ENCODE measurements at places on chromosomes 16 and 17.

DNA sequence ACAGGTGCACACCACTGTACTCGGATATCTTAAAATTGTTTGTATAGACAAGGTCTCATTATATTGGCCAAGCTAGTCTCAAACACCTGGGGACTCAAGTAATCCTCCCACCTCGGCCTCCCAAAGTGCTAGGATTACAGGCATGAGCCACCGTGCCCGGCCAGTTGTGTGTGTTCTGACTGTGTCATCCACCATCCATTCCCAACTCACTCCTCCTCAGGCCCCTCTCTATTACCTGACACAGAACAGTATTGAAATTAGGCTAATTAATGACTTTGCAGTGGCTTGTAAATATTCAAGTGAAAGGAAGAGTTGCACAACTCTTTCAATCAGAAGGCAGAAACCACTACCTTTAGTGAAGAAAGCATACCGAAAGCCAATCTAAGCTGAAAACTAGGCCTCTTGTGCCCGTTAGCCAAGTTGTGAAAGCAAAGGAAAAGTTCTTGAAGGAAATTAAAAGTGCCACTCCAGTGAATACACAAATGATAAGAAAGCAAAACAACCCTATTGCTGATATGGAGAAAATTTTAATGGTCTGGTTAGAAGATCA, 28.7 kb downstream of the GOSR1 start:
- no peak for DNase-seq

DNA sequence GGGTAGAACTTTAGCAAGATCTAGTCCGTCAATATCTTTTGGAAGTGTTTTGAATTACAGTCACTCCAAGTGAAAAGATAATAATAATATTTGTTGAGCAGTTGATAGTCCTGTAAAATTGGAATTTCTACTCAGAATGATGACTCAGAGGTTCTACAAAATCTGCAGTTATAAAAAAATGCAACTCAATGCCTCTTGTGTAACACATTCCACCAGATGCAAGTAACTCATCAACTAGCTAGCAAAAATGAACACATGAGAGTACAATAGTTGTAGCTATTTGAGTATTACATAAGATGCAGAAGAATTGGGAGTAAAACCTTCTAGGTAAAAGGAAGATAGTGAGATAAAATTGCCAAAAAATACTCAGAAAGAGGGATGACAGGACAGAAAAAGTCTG, 177.2 kb downstream of the CDH8 start:
- no peak for DNase-seq

DNA sequence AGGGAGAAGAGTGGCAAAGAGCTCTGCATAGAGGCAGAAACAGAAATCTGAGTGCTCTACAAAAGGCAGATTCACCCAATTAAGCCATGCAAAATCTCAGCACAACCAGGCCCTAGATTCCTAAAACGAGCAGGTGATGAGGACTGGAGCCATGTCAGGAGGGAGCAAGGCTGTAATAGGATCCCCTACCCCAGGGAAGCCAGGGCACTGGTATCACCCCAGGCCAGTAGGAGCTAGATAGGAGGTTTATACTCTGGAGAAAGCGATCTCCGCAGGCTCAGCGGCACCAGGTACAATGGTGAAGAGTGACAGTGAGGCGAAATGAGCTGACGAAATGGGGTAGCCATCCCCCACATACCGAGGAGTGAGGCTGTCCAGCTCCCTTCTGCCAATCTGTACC, 171.5 kb downstream of the PARN start:
- DNase-seq = no peak

GRCh38 chr17:4163951-4164350, 21.0 kb downstream of the CYB5D2 start:
- no peak for DNase-seq

DNA sequence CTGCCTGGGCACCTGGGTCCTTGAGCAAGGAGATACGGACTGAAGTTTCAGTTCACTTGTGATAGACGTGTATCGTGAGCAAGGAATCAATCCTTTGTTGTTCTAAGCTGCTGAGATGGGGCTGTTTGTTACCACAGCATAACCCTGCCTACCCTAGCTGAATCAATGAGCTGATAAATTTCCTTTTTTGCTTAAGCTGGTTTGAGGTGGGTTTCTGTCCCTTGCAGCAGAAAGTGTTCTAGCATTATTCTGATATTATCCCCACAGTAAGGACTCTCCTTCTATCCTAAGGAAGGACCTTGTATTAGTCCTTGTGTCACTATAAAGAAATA, 51.5 kb downstream of the IL21R start:
- no peak for DNase-seq

DNA sequence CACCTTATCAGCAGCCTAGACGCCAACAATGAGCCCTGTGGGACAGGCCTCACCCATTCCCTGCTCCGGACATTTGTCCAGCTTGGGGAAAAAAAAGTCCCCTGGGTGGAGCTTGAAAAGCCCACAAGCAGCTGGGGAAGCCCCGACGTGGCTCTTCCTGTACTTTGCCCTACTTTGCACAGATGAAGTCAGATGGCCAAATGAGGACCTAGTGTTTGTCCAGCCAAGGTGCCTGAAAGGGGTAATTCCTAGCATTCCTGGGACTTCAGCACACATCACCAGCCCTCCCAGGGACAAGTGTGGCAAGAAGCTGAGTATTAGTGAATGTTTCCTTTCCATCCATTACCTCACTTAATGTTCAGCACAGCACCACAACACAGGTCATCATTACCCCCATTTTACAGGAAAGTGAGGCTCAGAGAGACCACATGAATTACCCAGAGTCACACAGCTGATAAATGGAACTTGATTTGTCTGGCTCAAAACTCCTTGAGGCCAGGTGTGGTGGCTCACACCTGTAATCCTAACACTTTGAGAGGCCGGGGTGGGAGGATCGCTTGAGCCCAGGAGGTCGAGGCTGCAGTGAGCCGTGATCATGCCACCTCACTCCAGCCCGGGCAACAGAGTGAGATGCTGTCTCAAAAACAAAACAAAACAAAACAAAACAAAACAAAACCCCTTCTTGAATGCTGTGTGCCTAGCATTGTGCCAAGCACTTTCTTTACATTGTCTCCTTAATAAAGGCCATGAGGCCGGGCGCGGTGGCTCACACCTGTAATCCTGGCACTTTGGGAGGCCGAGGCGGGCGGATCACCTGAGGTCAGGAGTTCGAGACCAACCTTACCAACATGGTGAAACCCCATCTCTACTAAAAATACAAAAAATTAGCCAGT, 19.9 kb upstream of the PLLP start:
- DNase-seq = peak; percentile 36

DNA sequence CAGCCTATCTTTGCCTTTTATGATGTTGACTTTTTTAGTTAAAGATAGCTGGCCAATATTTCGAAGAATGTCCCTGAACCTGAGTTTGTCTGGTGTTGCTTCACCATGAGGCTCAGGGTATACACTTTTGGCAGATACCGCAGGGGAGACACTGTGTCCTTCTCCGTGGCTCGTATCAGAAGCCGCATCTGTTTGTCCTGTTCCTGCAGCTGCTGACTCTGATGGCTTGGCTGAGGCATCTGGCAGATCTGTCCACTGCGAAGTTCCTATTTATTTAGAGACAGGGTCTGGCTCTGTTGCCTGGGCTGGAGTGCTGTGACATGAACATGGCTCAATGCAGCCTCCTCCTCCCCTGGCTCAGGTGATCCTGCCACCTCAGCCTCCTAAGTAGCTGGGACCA, 93.5 kb downstream of the CRISPLD2 start:
- DNase-seq = no peak

- DNase-seq = no peak
Observed at GRCh38 chr16:88843256-88843655, 13.5 kb downstream of the GALNS start.

GRCh38 chr16:21159281-21159951, 942 bp downstream of the LDAF1 start:
- peak; percentile 89 for DNase-seq

DNA sequence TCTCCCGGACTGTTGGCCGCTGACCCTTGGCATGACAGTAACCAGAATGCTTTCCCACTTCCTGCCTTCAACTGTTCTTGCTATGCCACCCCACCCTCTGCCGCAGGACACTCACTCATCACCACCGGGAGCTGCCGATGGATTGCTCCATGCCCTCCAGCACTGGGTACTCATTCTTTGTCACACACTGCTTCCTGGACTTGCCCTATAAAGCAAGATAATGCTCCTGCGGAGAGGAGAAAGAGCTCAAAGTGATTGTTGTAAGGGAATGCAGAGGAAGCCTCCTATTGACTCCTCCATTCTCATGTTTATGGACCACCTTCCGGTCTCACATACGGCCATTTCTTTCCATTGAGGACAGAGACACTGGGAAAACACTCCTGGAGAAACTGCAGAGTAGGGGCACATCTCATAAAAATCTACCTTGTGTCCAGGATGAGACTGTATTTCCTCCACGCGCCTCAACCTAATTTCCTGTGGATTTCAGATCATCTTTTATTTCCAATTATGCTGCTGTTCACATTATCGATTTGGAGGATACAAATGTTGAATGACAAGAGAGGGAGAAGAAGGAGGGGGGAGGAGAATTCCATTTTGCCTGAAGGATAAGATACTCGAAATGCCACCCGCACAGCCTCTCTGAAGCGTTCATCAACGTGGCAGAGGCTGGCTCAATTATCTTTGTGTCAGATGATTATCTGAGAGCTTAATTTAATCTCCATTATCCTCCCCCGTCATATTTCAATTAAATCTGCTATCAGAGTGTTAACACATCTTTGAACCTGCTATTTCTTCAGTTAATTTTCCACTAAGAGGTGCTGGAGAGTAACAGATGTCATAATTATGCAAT, 486.1 kb upstream of the SALL1 start:
- no peak for DNase-seq

- peak; percentile 41 for DNase-seq
Observed at GRCh38 chr16:10616756-10617640, 36.6 kb upstream of the EMP2 start.

- DNase-seq = peak; percentile 77
Observed at GRCh38 chr16:54284319-54284930, 2.2 kb downstream of the IRX3 start.

GRCh38 chr17:77420804-77421629, 280.2 kb downstream of the SEC14L1 start:
- peak; percentile 92 for DNase-seq

- peak; percentile 76 for DNase-seq
Observed at GRCh38 chr17:2084766-2085647, 30.1 kb downstream of the HIC1 start.

- DNase-seq = no peak
Observed at GRCh38 chr16:30619202-30619601, 9.0 kb upstream of the ZNF689 start.

GRCh38 chr16:31513126-31513525, 4.9 kb upstream of the RUSF1 start:
- DNase-seq = no peak

DNA sequence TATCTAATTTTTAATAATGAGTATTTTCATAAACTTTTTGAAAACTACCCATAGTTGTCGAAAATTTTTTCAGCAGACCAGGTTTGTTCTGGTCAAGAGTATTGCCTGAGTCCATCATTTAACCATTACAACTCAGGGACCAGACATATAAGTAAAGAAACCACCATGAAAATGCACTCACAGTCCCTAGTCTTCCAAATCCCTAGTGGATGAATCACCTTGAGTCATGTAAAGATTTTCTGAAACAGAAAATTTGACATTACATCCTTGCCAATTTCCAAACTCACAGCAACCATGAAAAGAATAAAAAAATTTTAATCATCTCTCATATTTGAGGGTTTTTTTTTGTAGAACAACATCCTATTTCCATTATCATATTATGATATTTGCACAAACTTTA, 1337.5 kb upstream of the CDH8 start:
- DNase-seq = no peak

- no peak for DNase-seq
Observed at GRCh38 chr16:85529489-85530369, 83.4 kb upstream of the GSE1 start.

- DNase-seq = peak; percentile 61
Observed at GRCh38 chr16:50261160-50261706, 5.1 kb upstream of the ADCY7 start.

GRCh38 chr16:22318690-22319358, 21.6 kb downstream of the POLR3E start:
- no peak for DNase-seq

GRCh38 chr16:83926726-83927397, 26.2 kb upstream of the OSGIN1 start:
- DNase-seq = peak; percentile 82

GRCh38 chr17:17466511-17466910, 10.3 kb upstream of the MED9 start:
- no peak for DNase-seq

- DNase-seq = no peak
Observed at GRCh38 chr16:65658349-65658748, 536.5 kb upstream of the CDH11 start.

DNA sequence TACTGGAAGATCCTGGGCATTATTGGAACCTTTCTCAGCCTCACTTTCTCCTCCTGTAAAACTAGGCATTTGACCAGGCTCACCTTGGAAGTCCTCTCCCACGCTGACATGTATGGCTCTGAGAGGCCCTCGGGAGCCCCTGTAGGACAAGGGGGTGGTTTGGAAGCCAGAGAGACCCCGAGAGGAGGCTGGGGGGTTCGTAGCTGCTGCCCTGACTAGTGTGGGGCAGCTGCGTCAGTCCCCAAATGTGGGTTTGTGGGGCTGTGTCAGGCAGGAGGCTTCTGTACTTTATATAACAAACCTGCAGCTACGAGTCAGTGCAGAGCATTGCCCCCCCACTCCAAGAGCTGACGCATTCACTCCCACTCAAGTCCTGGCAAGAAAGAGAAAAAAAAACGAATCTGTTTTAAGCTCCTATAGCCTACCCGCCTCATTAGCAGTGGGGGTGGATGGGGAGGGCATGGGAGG, 1.8 kb downstream of the CX3CL1 start:
- DNase-seq = peak; percentile 67

GRCh38 chr16:67404740-67405226, 11.5 kb upstream of the TPPP3 start:
- no peak for DNase-seq

DNA sequence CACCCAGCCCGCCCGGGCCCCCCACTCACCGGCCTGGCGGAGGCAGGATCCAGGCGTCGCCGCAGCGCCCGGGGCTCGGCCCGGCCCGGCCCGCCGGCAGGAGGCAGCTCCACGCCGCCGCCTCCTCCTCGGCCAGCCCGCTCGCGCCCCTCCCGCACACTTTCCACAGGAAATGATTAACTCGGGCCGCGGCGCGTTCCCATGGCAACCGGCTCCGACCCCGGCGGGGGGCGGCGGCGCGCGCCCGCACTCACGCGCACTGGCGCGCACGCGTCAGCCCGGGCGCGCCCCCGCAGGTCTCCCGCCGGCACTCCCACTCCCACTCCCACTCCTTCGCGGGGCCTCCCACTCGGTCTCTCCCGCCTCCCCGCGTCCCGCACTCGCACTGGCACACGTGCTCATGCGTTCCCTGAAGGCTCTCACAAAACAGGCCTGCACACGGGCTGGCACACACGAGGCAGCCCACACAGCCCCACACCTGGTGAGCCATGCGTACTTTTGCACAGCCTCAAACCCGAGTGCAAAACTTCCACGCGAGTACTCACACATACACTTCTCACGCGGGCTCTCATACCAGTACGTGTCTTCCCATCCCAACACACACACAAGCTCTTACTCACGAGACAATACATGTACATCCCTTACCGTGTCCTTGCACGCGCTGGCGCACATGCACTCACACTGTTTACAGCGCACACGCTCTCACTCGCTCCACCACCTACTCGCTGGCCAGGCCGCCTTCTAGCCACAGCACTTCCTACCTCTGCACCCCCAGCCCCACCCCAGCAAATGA, at the start of gene KIFC3:
Gene KIFC3, minus strand, starts transcription at position 151 of the 793 bp plus-strand sequence. CDS start 4,248 bp downstream, outside the sequence.
- peak; percentile 93 for DNase-seq
